GM20000 (cell line): ENCODE measurements at places on chromosomes 12 and 14.

DNA sequence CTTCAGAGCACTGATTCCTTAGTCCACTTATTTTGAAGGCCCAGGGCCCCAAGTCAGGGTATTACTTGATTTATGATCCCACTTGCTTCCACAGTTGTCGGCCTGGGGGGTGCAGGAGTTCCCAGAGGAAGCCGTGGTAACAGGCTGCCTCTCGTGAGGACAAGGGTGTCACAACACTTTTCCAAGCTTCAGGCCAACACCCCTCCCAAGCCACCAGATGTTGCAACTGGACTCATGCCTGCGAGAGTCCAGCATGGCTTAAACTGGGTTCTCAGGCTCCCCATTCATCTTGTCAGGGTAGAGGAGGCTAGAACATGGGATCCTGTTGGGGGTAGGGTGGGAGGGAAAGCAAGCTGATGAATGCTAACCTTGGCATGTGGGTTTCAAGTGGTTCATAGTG, 56.1 kb downstream of the BMP4 start:
- no peak for DNase-seq

DNA sequence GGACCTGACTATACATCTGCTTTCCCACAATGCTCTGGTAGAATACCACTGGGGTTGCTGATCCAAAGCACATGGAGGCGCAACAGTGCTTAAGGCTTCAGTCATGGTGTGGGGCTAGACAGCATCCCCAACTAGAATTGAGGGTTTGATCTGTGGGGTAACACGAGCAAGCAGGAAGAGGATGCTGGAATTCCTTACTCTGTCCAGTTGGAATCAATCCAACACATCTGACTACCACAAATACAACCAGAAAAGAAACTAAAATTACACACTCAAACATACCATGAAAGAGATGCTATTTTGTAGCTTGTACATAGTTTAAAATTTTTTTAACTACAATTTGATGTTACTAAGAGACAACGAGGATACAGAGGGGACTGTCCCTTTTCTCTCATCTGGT, 40.4 kb upstream of the GTF2A1 start:
- no peak for DNase-seq

DNA sequence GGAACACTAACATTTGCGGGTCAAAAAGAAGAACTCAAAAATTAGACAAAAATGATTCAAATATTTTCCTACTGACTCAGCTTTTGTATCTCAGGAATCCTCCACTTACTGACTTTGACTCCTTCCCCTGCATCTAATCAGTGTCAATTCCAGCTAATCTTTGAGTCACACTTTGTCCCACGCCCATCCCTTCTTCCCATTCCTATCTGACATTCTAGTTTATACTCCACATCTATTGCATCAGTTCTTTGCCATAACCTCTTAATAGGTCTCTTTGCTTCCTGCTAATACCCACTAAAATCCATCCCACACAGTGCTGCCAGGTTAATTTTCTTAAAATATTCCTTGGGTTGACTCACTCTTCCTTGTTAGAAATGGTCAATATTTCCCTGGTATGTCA, 19.1 kb downstream of the BBS10 start:
- DNase-seq, result no peak

DNA sequence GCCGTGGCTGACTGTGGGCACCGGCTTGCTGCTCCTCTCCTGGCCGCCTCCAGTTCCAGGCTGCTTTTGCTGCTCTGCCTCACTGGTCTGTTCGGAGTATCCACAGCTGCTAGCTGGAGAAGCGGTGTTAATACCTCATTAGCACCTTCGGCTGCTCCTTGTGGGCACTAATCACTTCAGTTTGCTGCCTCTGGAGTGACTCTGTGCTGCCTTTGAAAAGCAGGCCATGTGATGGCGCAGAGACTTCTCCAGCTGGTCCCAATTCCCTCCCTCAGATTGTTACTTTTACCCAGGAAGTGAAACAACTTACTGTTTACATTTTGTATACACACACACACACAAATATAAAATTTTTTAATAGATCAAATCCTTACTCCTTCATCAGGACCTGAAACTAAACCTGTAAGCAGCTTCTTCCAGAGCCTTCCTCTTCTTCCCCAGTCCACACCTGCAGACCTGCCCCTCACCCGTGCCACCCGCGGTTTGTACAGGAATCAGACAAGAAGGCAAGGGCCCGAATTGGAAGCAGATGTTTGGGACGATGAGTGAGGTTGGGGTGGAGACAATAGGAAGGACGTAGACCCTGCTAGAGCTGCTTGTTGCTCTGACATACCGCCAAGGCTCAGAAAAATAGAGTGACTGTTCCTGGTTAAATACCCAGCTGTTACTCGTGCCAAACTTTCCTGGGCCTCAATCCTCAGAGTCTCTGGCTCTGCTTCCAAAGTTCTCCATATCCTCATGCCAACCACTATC, 41.5 kb upstream of the LTBP2 start:
- no peak for DNase-seq

GRCh38 chr12:111455448-111456320, 50.0 kb downstream of the SH2B3 start:
- no peak for DNase-seq

- no peak for DNase-seq
Measured at GRCh38 chr12:4905316-4905715, 4.4 kb upstream of the KCNA1 start.

GRCh38 chr14:81144824-81145603, 75.7 kb downstream of the GTF2A1 start:
- DNase-seq, result no peak

GRCh38 chr14:98926146-98926545, 345.9 kb downstream of the BCL11B start:
- DNase-seq, result no peak

DNA sequence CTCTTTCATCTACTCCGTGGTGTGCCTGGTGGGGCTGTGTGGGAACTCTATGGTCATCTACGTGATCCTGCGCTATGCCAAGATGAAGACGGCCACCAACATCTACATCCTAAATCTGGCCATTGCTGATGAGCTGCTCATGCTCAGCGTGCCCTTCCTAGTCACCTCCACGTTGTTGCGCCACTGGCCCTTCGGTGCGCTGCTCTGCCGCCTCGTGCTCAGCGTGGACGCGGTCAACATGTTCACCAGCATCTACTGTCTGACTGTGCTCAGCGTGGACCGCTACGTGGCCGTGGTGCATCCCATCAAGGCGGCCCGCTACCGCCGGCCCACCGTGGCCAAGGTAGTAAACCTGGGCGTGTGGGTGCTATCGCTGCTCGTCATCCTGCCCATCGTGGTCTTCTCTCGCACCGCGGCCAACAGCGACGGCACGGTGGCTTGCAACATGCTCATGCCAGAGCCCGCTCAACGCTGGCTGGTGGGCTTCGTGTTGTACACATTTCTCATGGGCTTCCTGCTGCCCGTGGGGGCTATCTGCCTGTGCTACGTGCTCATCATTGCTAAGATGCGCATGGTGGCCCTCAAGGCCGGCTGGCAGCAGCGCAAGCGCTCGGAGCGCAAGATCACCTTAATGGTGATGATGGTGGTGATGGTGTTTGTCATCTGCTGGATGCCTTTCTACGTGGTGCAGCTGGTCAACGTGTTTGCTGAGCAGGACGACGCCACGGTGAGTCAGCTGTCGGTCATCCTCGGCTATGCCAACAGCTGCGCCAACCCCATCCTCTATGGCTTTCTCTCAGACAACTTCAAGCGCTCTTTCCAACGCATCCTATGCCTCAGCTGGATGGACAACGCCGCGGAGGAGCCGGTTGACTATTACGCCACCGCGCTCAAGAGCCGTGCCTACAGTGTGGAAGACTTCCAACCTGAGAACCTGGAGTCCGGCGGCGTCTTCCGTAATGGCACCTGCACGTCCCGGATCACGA, 2.2 kb downstream of the SSTR1 start:
- DNase-seq, result no peak

GRCh38 chr12:131117438-131118245, 163.9 kb downstream of the ADGRD1 start:
- no peak for DNase-seq

- no peak for DNase-seq
Measured at GRCh38 chr14:61625165-61625564, 70.1 kb upstream of the HIF1A start.

DNA sequence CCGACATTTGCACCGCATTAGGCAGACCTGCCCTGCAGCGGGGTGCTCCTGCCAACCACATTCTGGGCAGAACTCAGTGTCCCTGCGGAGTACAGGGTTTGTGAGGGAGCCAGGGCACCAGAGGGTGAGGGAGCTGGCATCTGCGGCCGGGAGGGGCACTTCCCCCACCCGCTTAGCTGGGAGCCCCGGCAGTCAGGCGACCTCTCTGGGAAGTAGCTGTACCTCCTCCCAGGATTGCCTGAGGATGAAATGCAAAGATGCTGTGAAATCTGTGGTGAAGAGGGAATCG, 58.6 kb downstream of the ANKRD9 start:
- DNase-seq, result no peak

DNA sequence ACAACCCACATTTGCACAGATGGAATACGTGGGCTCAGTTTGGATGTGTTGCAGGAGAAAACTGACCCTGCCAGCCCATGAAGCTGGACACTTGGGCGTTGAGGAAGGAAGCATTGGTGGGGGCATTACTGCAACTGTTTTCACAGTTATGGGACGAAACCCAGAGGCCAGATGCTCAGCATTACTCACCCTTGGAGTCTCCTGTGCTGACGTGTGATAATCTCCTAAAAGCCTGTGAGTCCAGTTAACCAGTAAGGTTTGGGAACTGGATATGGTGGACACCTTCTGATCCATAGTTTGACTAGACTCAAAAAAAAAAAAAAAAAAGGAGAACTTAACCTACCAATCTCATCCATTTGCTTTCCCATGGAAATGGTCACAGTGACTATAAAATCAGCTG, 52.8 kb upstream of the EGLN3 start:
- DNase-seq, result no peak

DNA sequence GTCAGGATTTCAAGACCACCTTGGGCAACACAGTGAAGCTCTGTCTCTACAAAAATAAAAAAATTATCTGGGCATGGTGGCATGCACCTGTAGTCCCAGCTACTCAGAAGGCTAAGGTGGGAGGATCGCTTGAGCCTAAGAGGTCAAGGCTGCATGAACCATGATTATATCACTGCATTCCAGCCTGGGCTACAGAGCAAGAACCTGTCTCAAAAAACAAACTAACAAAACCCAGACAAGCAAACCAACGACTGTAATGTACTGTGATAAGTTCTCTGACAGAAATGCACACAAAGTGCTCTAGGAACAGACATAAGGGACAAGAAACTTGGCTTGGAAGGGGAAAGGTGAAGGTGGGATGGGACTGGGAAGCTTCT, 22.4 kb downstream of the ENTPD5 start:
- DNase-seq, result no peak

DNA sequence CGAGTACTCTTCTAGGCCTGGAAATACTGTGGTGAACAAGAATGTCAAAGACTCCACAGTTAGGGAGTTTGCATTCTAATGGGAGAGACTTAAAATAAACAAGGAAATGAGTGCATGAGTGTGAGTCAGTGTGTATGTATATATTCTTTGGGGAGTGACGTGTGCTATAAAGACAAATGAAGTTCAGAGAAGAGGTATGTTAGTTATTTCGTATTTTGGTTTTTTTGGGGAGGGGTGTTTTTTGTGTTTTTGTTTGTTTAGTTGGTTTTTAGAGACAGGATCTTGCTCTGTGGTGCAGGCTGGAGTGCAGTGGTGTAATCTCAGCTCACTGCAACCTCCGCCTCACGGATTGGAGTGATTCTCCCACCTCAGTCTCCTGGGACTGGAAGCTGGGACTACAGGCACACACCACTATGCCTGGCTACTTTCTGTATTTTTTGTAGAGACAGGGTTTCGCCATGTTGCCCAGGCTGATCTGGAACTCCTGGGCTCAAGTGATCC, 74.3 kb downstream of the SRGAP1 start:
- no peak for DNase-seq
